Eye (tissue), 1 donor: ENCODE measurements at places on chromosomes 7 and 10.

- no peak for DNase-seq
These were observed at the start of gene LIPK for GRCh38 chr10:88705958-88706357. Gene LIPK (plus strand): TSS chr10:88706249. CDS start chr10:88724544, 18,295 bp downstream.

GRCh38 chr7:116525298-116525912 lies 569 bp downstream of the CAV1 start:
- peak; percentile 48 for DNase-seq

DNA sequence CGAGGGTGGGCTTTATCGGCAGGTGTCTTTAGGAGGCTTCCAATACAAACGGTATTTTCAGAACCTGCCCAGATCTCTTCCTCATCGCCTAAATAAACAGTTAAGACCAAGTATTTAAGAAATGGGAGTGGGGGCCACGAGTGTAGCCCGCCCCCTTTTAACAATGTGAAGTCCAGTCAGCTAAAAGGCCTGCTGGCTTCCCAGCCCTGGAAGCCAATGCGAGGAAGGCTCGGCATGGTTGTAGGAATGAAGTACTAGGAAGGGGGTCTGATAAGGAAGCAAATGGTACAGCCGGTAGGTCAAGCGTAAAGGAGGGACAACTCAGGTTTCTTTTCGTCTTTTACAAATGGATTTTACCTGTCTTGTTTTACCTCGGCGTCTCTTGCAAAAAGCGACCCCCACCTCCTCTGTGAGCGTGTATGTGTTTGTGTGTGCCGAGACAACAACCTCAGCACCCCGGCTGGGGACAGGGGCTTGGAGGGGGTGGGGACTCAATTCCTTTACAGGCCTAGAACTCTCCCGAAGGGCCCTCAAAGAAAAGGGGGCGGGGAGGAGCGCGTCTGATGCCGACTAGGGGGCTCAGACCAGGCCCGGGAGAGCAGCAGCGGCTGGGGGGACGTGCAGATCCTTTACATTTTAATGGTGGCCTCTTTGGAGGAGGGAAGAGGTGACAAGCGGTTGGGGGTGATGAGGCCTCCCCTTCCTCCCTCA lies 147.6 kb downstream of the GPR85 start:
- DNase-seq: peak; percentile 85

- peak; percentile 73 for DNase-seq
These were observed 25.0 kb downstream of the ABLIM1 start for GRCh38 chr10:114632869-114633715.

DNA sequence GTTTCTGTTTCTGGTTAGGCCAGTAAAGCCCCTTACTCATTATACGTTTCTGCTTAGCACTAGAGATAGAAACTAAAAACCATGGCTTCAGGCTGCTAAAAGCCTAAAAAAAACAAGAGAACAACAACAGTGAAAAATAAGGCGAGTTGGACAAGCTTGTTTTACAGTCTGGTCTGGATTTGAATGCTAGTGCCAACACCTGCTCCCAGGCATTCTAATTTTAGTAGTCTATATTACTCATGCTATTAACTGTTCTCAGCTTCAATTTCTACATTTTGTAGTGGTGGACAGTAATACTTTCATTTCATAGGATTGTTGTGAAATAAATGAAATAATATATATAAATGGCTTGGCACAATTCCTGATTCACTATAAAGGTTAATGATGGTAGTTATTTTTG lies 108.5 kb downstream of the HBP1 start:
- no peak for DNase-seq

- DNase-seq: peak; percentile 13
These were observed 47.9 kb upstream of the STK17A start for GRCh38 chr7:43535031-43535451.

GRCh38 chr10:123496375-123496774 lies 169.8 kb upstream of the GPR26 start:
- DNase-seq: peak; percentile 65

DNA sequence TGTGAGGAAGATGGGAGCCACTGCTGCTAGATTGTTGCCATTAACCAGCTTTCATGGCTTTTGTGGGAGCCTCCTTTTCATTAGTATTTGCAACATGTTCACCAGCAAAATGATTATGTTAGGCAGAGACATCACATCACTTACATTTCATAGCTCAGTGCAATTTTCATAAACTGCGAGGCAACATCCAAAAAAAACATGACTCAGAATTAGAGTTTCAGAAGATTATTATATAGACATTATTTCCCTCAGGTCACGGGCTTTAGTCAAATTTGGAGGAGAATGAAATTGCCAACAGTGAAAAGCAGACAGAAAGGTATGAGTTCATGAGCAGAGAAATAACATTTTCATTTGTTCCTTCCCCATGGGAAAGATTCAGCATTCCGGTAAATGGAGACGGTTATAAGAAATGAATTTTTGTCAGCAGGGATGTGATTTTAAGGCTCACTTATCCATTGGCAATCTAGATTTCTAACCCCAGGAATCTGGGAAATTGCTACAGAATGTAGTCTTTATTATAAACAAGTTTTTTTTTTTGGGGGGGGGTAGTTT lies 573.2 kb downstream of the AUTS2 start:
- no peak for DNase-seq

- DNase-seq: no peak
These were observed 2.6 kb downstream of the CAMK2B start for GRCh38 chr7:44322631-44323363.

DNA sequence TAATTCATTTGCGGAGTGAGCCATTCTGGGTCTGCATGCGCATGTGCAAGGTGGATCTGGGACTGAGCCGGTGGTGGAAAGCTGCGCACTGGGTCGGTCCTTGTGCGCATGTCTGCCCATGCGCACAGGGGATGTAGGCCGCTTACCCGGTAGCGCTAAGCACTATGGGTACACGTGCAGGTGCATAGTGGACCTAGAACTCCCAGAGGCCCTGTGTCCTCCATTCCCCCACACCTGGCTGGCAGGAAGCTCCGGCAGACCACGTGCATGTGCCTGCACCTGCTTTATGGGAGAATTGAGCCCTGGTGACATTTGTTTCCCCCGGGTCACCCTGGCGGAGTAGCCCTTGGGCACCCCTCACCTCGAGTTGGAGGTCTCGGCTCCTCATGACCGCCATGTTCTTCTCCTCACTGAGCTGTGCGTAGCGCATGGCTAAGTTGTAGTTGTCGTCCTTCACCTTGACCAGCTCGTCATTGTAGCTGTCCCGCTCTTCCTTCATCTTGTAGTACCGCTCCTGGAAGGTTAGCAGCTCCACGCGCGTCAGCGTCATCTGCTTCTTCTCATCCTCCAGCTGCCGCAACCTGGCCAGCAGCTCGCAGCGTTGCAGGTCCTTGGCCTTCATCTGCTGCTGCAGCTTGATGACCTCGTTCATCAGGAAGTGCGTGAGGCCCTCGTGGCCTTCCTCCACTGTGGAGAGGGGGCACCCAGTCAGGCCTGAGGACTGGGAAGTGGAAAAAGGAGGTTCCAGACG lies 99.6 kb downstream of the CARD11 start:
- DNase-seq: no peak

GRCh38 chr10:92787557-92788152 lies 60.7 kb upstream of the EXOC6 start:
- no peak for DNase-seq

DNA sequence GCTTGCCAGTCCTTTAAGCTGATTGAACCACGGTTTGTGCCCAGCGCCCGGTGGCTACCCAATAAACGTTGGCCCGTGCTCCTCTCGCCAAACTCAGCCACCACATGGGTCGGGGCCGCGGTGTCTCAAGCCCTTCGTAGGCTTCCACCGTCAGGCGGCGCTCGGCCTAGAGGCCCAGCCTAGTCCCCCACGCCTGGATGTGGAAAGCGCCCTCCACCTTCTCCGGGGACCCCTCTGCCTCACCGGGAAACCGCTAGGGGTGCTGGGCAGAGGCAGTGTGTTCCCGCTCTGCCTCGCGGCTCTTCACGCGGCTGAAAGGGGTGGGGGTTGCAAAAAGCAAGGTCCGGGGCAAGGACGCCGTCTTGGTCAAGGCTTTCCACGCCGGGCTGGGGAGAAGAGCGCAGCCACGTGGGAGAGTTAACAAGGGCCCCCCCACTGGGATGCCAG lies 29.8 kb downstream of the LEP start:
- peak; percentile 63 for DNase-seq

GRCh38 chr10:69861251-69862240 lies 59.8 kb downstream of the COL13A1 start:
- peak; percentile 83 for DNase-seq

DNA sequence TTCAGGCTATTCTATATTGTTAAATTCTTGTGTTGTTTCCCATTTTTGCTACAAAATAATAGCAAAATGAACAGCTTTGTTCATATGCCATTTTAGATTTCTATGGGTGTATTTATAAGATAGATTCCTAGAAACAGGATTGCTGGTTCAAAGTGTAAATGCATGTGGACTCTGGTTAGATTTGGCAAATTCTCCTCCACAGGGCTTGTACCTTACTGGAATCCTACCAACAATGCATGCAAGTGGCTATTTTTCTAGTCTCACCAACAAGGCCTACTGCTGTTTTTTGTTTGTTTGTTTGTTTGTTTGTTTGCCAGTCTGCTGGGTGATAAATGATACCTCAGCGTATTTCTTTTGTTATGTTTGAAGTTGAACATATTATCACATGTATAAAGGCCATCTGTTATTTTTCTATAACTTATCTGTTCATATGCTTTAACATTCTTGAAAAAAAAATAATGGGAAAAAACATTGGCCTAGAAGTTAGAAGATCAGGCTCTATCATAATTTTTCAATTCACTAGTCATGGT lies 87.1 kb upstream of the AHR start:
- DNase-seq: no peak
